ENCODE measurements at places on chromosomes 12 and 14.
A peak's percentile ranks its signal among the peaks of the same experiment; 100 is the strongest.

DNA sequence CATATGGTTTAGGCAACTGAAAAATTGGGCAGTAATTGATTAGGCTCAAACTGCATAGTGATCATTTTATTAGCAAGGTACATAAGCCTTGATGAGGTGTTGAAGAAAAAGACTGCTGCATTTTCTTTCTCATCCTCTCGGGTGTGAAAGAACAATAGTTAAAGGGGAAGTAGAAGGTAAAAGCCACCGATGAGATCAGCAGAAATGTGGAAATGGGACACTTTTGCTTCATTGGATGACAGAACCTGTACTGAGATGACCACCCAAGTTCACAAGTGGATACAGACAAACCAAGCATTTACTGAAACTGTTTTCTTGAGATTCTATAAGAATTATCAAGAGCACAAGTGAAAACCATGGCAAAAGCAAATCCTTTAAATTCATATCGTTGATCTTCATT, 184.0 kb downstream of the TMX1 start:
- no peak for DNase-seq

DNA sequence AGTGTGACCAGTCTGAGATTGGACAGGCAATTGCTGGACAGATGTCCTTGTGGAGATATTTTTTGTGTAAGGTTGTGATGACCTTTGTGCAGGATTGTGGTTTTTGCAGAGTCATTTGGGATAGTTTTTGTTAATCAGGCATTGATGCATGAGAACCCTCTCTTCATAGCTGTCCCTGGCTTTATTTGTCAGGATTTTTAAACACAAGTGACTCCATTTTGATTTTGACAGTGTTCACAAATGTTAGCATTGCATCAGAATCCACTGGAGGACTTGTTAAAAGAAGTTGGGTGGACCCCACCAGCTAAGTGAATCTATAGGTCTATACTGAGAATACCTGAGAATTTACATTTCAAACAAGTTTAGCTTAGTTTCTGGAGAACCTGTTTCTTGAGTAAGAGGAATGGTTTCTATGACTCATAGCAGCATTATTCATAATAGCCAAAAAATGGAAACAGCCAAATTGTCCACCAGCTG, 11.8 kb downstream of the FNTB start:
- no peak for DNase-seq

- DNase-seq = no peak
Observed at GRCh38 chr12:71135812-71136176, 22.0 kb downstream of the TSPAN8 start.

- no peak for DNase-seq
Observed at GRCh38 chr12:124094733-124095132, 121.7 kb downstream of the ZNF664 start.

GRCh38 chr12:74801625-74802024, 264.0 kb downstream of the ATXN7L3B start:
- DNase-seq = no peak

- no peak for DNase-seq
Observed at GRCh38 chr12:109222062-109222461, 87.0 kb downstream of the FOXN4 start.

DNA sequence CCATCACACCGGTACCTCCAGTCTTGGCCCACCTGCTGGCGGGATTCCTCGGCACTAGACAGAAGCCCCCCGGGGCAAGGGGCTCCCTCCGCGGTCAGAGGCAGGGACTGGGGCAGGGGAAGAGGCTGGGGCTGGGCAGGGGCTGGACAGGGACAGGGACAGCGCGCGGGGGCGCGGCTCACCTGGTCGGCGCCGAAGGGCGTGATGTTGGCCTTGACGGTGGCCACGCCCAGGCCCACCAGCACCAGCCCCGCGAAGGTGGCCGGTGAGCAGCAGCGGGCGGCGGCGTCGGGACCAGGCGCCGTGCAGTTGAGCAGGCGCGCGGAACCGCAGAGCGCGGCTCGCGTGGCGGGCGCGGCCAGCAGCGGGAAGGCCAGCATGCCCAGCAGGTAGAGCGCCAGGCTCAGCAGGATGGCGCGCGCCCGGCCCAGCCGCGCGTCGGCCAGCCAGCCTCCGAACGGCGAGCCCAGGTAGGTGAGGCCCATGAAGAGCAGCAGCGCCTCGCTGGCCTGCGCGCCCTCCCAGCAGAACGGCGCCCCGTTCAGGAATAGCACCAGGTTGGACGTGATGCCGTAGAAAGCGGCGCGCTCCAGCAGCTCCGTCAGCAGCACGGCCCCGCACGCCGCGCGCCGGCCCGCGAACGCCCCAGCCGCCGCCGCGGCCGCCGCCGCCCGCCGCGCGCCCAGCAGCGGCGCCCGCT, 392 bp downstream of the SLC15A4 start:
- DNase-seq = no peak

GRCh38 chr14:68482772-68483395, 310.0 kb downstream of the ZFP36L1 start:
- DNase-seq = no peak

GRCh38 chr14:24364841-24365240, 3.1 kb upstream of the NFATC4 start:
- DNase-seq = no peak

GRCh38 chr12:53733051-53733806, 6.0 kb upstream of the CALCOCO1 start:
- DNase-seq = no peak

GRCh38 chr12:106133136-106134087, 5.3 kb downstream of the NUAK1 start:
- no peak for DNase-seq

GRCh38 chr14:102778338-102779083, 1.3 kb downstream of the TRAF3 start:
- peak; percentile 22 for DNase-seq

- DNase-seq = no peak
Observed at GRCh38 chr14:62673014-62673755, 372.1 kb downstream of the KCNH5 start.

- DNase-seq = peak; percentile 15
Observed at GRCh38 chr14:68779761-68780323, 13.0 kb downstream of the ZFP36L1 start.

DNA sequence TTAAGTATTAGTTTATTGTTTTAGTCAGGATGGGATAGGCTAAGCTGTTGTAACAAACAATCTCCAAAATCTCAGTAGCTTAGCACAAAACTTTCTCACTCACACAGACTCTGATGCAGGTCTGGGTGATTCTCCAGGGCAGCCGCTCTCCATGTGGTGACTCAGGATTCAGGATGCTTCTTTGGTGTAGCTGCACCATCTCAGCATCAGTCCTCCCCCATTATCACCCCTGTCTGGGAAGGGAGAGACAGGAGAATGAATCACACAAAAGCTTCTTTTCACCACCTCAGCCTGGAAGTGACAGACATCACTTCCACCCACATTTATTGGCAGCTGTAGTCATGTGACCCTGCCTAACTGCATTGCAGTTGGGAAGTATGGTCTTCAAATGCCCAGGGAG, 142.3 kb downstream of the DICER1 start:
- no peak for DNase-seq

DNA sequence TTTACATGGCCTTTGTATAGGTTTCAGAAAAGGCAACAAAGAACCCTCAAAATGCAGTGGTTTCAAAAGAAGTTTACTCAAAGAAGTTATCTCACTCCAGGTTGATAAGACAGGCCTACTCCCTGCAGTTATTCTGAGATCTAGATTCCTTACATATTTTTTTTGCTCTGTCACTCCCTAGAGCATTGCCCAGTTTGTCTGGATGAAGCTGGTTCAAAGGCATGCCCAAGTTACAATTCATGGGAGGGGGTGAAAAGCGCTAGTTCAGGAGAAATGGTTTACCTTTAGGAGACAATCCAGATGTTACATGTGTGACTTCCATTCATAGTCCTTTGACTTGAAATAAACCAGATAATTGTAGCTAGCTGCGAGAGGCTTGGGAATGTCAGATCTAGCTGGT, 115.0 kb downstream of the TPH2 start:
- no peak for DNase-seq

GRCh38 chr14:100374270-100374669, 51.1 kb downstream of the SLC25A47 start:
- no peak for DNase-seq

DNA sequence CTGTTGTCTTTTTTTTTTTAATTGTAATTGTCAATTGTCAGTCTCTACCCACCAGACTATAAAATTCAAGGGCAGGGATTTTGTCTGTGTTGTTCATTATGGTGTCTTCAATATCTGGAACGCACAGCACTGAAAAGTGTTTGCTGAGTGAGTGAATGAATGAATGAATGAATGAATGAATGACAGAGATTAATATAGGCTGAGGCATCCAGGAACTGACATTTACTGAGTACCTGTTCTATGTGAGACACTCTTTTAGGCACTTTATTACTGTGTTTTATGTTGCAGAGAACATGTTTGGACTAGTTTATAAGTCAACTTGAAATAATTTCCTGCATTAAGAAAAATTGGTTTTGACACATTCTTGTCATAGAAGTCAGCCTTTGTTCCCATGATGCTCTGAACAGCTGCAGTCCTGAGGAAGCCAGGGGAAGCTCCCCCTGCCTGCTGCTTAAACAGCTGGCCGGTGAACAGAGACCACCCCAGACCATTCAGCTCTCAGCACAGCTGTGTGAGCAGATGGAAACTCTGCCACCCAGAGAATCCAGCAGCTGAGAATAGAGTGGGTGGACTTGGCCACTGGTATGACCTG, 160.7 kb upstream of the CCND2 start:
- DNase-seq = no peak

DNA sequence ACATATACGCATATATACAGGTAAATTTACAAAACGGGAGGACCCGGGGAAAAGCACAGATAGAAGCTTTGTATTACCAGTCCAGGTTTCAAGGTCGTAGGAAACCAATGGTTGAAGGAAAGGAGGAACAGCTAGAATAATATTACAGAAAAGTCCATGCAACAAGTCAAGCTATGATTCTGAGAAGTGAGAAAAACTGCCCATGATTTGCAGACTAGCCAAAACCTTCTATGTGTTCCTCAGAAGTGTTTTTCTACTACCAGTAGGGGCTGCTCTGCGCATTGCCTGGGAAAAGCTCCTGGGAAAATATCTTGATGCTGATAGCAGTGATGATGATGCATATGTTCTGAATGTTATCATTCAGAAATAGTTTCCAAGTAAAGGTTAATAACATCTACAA, 2.2 kb downstream of the PDZRN4 start:
- no peak for DNase-seq

DNA sequence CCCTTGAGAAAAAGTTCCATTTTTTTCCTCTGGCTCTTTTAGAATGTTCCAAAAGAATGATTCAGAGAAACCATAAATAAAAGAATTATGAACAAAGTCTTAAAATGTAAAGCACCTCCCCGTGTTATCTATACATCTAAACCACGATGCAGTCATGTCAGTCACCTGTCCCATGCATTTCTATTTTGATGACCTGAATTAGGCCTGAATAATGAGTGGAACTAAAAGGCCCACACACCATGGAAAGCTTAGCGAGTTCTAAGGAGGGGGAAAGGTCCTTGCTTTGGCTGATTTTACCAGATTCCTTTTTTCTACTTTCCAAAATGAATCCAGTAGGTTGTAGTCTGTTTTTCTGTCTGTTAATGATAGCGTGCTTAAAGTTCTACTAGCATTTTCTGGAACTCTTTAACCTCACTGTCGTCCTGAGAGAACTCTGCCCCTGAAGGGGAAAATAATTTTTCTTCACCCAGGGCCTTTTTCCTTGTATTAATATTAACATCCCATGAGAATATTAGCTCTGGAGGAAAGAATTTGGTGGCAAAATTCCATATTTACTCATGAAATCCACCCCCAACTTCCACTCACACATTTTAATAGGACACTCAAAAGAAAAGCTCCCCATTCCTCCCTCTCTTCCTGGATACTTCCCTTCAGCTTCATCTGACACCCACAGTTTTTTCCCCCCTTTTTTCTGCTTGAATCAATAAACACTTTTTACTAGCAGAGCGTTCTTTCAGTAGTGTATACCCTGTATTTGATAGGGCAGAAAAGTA, 266.3 kb upstream of the DIO2 start:
- no peak for DNase-seq

DNA sequence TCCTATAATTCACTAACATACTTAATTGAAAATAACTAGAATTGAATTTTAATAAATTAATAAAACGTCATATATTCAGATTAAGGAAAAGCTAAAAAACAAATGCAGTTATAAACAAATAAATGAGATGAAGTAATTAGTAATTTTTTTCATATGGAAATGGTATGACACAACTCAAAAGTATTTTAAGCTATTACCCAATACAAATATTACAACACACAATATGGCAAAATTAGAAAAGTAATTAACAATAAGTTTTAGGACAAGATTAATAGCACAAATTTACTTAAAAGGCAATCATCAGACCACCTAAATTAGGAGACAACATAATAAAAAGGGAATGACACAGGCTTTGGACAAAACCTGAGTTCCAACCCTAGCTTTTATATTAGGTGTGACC, 81.7 kb downstream of the EEA1 start:
- DNase-seq = no peak

GRCh38 chr14:54901380-54902142, 1.1 kb downstream of the GCH1 start:
- no peak for DNase-seq

DNA sequence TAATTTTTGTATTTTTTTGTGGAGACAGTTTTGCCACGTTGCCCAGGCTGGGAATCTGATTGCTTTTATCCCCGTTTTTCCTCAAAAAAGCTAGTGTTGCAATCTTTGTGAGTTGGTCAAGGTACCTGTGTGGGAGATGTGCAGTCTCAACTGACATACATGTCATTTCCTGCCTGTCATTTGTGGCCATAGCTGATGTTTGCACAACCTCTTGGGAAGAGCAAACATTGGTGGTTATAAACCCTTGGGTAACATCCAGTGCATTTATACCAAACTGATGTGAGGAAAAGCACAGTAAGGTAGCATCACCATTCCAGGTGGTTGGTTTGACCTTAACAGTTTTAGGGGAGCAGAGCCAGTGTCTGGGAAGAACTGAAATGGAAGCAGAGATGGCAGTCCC, 54.7 kb downstream of the ATG14 start:
- no peak for DNase-seq

DNA sequence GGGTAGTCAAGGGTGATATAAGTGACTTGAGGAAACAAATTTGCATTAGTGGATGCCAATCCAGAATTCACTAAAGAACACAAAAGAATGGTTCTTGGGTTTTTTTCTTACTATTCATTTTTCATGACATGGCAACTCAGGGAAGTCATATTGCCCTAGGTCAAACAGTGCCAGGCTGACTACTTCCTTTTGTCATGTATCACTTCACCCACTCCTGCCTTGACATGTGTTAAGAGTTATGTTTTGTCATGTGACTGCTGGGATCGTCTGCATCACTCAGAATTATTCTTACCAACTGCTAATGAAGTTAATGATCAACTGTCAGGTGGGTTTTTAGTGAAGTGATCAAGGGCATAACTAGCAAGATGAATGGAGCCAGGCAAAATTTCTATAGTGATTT, 74.2 kb downstream of the PRORP start:
- no peak for DNase-seq

- DNase-seq = no peak
Observed at GRCh38 chr12:57852200-57852599, 5.7 kb upstream of the CTDSP2 start.

- peak; percentile 61 for DNase-seq
Observed at GRCh38 chr14:65927931-65928356, 515.4 kb downstream of the FUT8 start.

- DNase-seq = no peak
Observed at GRCh38 chr12:26730481-26731350, 102.3 kb downstream of the ITPR2 start.
